HFFc6 (cell line): ENCODE measurements at places on chromosomes 4 and X.

DNA sequence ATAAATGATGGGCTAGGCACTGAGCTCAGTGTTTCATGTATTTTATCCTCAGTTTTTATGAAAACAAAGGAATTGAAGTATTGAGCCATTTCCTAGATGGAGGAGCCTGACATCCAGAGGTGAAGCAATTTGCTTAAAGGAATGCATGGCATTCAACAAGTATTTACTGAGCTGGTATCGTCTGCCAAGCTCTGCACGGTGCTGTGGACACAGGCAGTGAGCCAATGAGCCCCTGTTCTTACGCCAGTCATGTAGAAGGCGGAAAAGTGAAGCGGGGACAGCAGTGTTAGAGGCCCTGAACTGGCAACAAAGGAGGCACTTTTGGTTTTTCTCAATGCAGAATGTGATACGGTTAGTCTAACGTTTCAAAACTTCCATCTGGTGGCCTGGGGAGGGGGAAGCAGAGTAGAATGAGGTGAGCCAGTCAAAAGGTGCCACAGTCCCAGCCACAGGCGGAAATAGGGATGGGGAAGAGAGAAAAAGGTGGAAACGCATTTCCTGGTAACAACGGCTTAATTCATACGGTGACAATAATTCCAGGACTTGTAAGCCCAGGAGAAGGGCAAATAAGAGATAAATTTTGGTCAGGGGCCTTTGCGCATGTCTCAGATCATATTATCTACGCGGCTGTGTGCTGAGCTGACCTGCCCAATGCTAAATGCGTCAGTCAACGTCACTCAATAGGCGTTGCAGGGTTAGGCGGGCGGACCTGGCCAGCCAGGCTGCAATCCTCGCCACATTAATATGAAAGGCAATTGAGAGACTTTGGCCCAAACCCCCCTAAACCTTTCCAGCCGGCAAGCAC lies 133.9 kb downstream of the AFAP1 start:
- DNase-seq = peak; percentile 73

- DNase-seq = no peak
Measured at GRCh38 chr4:113610537-113610936, 151.0 kb downstream of the CAMK2D start.

- DNase-seq = no peak
Measured at GRCh38 chr4:134147941-134148340, 53.6 kb downstream of the PABPC4L start.

GRCh38 chr4:177986236-177986635 lies 544.0 kb upstream of the AGA start:
- no peak for DNase-seq

- DNase-seq = no peak
Measured at GRCh38 chrX:150848914-150849365, 49.5 kb downstream of the CD99L2 start.

DNA sequence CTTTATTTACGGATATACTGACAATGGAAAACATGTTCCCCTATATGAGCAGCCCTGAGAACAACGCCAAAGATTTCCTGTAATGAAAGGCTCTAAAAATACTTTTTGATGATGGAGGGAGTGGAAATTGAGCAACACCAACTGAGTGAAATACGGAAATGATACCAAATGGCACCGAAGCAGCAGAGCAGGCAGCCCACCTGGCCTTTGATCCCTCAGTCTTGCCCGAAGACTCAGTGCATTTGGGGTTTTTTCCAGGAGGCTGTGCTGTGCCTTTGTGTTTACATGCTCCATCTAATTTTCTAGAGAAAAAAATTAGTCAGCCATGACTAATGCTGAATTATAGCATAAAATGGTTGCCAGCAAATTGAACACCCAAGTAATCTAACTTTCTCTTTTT lies 169.9 kb upstream of the RBPJ start:
- peak; percentile 40 for DNase-seq

- DNase-seq = no peak
Measured at GRCh38 chrX:10884246-10884645, 226.9 kb upstream of the HCCS start.

GRCh38 chr4:52566136-52567031 lies 92.7 kb downstream of the USP46 start:
- DNase-seq = no peak

- DNase-seq = no peak
Measured at GRCh38 chrX:85114776-85115175, 111.1 kb downstream of the APOOL start.

GRCh38 chr4:74038425-74039314 lies at the start of gene CXCL3:
Gene CXCL3 (minus strand): TSS chr4:74038689. CDS start chr4:74038611, 78 bp downstream.
- DNase-seq = no peak

- DNase-seq = no peak
Measured at GRCh38 chrX:153477901-153478300, 7.5 kb upstream of the HAUS7 start.

GRCh38 chr4:158513256-158513655 lies 8.4 kb upstream of the RXFP1 start:
- DNase-seq = no peak

- no peak for DNase-seq
Measured at GRCh38 chrX:118589227-118589626, 93.6 kb downstream of the DOCK11 start.

GRCh38 chr4:3651267-3651845 lies 114.8 kb upstream of the ADRA2C start:
- DNase-seq = no peak

GRCh38 chr4:89000844-89001360 lies 56.1 kb downstream of the FAM13A start:
- peak; percentile 30 for DNase-seq

DNA sequence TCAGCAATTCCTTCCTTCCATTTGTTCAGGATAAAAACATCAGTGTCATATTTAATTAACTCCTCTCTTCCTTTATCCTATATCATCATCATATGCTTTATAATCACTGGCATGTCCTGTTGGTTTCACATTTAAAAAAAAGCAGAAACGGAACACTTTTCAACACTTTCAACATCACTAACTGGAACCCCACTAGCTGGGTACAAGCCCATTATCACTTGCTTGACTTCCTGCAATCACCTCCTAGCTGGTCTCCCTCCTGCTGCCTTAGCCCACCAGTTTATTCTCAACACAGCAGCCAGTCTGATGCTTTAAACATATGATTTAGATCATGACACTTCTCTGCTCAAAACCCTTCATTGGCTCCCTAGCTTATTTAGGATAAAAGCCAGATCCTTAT lies 116.4 kb upstream of the LSM6 start:
- DNase-seq = no peak

DNA sequence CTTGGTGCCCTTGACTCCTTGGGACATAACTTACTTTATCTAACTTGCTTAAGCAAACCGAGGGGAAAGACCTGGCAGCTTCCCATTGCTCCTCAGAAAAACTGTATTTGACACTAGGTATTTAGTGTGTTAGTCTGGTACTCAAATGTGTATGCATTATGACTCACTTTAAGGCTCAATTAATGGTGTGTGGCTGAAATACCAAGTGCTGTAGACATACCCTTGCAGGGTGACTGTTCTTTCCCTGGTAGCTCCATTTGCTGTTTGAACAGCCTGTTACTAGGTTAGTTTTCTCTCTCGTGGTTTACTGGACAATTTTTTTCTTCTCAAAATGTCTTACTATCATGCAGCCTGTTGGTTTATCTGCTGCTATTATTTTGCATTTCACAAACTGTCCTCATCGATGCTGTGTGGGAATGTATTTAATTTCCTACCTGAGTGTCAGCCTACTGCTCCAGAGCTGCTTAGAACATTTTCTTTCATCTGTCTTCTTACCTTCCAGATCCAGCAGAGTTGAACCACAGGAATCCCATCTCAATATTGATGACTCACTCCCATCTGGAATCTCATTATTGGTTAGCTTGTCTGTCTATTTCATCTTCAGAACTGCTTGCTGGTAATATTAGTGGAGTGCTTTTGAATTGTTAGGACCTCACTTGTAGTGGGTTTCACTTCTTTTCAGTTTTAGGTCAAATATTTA lies 158.0 kb upstream of the FAT1 start:
- peak; percentile 86 for DNase-seq

- DNase-seq = no peak
Measured at GRCh38 chrX:71251466-71251973, 2.4 kb downstream of the ZMYM3 start.
